ENCODE measurements at places on chromosomes 5 and 9.

GRCh38 chr9:127721391-127721821 is 5.5 kb downstream of the TTC16 start:
- no peak for DNase-seq

DNA sequence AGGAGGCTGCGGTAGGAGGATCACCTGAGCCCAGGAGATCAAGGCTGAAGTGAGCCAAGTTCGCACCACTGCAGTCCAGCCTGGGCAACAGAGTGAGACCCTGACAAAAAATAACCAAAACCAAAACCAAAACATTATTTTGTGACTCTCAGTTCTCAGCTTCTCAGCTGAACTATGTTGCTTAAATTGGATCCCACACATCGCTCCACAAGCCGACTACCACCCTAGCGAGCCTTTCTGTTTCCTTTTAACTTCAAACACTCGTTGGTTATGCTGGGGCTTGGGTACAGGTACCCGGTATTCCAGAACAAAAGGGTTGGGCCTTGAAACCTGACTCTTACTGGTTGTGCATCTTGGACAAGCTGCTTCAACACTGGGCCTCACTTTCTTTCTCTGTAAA is 3.8 kb upstream of the PTGS1 start:
- no peak for DNase-seq

GRCh38 chr9:9949368-9949767 is 663.4 kb downstream of the PTPRD start:
- no peak for DNase-seq

- DNase-seq, result no peak
Observed at GRCh38 chr5:135309391-135310327, 89.4 kb downstream of the MACROH2A1 start.

DNA sequence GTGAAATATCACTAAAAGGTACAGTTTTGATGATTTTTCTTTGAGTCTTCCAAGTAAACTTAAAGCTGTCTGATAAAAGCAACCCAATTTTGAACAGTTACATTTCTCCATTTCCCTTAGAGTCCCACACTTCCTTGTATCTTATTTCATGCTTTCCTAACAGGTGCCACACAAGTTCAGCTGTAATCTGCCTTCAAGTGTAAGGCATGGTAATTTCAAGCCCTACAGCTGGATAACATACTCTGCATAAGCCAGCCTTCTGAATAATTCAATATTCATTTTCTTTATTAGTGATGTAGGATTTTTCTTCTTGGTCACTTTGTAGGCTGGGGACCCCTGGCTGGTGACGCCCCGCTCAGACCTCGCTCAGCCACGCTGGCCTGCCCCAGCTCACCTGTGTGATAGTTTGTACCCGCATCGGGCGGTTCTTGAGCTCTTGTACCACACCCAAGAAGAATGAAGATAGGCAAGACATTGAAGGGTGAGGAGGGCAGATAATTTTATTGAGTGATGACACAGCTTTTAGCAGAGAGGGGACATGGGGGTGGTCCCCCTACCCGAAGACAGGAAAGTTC is 34.0 kb downstream of the SOX30 start:
- DNase-seq, result no peak

GRCh38 chr9:87857141-87857947 is 25.3 kb upstream of the SPATA31E1 start:
- no peak for DNase-seq

DNA sequence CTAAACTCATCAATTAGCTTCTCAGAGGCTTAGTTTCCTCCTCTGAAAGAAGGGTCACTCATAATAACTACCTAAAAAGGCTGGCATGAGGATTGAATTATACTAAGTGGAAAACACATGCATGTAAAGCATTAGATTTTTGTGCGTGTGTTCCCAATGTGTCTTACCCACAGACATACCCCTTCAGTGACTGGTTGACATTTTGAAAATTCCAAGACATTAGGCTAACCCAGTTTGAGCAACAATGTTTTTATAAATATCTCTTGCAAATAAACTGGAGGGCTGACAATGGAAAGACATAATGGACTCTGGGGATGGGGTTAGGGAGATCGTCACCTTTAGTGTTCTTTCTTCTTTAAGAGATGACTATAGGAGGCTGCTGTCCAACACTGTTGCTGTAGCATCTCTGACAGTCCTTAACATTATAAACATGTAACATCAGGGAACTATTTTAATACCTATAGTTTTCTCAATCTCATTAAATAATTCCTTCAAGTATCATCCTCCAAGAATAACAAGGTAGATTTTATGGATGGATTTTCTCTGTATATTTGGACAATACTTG is 24.3 kb downstream of the HMHB1 start:
- no peak for DNase-seq

- no peak for DNase-seq
Observed at GRCh38 chr9:111720174-111720573, 58.8 kb downstream of the GNG10 start.

DNA sequence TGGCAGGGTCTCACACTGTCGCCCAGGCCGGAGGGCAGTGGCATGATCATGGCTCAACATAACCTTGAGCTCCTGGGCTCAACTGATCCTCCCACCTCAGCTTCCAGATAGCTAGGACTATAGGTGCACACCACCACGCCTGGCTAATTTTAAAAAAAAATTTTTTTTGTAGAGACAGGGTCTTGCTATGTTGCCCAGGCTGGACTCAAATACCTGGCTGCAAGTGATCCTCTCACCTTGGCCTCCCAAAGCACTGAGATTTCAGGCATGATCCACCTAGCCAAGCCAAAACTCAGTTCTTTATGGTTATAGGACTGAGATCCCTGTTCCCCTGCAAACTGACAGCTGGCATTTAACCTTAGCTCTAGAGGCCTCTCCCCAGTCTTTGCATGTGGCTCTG is 5.3 kb downstream of the LMBRD2 start:
- no peak for DNase-seq

DNA sequence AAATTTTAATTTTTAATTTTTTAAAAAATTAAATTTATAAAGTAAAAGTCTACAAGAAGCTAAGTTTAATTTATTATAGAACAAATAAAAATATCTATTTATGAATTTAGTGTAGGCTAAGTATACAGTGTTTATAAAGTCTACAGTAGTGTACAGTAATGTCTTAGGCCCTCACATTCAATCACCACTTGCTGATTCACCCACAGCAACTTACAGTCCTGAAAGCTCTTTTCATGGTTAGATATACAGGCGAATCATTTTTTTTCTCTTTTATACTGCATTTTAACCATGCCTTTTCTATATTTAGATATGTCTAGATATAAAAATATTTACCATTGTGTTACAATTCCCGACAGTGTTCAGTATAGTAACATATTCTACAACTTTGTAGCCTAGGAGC is 55.9 kb downstream of the PCSK1 start:
- DNase-seq, result no peak

GRCh38 chr9:34502471-34502870 is 20.3 kb downstream of the ENHO start:
- DNase-seq, result no peak
